Activated CD4-positive, alpha-beta T cell treated with anti-CD3 and anti-CD28 coated beads, Interleukin-2, amount 10 ng/mL, durations not matched to agents 24 days and 14 days (primary cell): ENCODE measurements at places on chromosomes 6 and 20.

GRCh38 chr6:28135393-28135792 is 6.3 kb upstream of the ZKSCAN8 start:
- peaks cover 50% of the 10 kb centered on the region for H3K4me1 ChIP-seq
- H3K4me3 ChIP-seq: peak overlapping the region; percentile 93
- DNase-seq: no peak
- peak overlapping the region; percentile 94 for H3K27ac ChIP-seq
- H3K36me3 ChIP-seq: peaks cover 21% of the 10 kb centered on the region
- no peaks in the 10 kb centered on the region for H3K27me3 ChIP-seq

DNA sequence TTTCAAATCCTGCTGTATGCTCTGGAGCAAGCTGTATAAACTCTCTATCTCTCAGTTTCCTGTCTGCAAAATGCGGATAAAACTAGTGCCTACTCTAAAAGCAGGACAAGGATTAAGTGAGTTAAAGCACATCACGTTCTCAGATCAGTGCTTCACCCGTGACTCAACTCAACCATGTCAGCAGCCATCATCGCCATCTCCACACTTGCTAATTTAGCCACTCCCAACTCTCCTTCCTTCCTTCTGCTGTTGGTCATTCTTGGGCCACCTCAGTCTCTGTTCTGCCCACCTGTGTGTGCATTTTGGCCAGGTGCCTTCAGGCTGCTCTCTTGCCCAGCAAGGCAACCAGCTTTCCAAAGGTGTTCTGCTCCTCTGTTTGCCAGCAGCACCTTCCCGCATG is 260.0 kb upstream of the CDYL start:
- H3K36me3 ChIP-seq: no peaks in the 10 kb centered on the region
- no peaks in the 10 kb centered on the region for H3K4me1 ChIP-seq
- H3K4me3 ChIP-seq: no peak overlapping the region

DNA sequence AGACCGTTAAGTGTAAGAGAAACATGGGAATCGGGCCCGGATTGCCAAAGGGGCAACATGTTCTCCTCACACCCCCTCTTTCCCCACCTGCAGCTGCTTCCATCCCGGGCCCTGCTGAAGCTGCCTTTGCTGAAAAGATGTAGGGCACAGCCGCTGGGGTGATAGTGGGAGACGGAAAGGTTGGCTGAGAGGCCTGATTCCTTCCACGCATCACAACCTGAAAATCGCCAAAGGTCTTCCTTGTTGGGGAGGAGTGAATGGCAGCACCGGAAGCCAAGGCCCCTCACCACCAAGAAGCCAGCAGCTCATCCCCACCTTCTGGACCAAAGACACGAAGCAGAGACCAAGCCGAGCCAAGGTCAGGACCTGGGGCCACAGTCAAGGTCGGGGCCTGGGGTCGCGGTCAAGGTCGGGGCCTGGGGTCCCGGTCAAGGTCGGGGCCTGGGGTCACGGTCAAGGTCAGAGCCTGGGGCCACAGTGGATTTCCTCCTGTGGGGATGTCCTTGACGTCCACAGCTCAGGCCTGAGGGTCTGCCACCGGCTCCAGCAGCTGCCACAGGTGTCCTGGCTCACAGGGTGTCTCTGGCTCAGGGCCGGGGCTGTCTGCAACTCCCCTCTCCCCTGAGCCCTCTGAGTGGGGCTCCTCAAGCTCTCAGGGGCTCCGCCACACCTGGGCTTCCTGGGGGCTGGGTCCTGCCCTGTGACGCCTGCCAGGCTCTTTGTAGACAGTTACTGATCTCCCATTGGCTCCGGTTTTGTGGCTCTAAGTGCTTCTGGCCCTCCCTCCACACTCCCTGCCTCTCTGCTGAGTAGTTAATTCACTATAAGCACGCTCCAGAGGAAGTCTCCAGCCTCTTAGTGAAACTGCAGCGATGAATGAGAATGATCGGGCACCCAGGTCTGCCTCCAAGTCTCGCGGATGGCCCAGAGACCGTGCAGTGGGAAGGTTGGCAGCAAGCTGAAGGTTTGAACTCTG is 5.5 kb upstream of the CHRNA4 start:
- no peak for DNase-seq
- no peaks in the 10 kb centered on the region for H3K36me3 ChIP-seq
- no peak overlapping the region for H3K27ac ChIP-seq
- no peaks in the 10 kb centered on the region for H3K4me1 ChIP-seq
- H3K27me3 ChIP-seq: peaks cover 7% of the 10 kb centered on the region

DNA sequence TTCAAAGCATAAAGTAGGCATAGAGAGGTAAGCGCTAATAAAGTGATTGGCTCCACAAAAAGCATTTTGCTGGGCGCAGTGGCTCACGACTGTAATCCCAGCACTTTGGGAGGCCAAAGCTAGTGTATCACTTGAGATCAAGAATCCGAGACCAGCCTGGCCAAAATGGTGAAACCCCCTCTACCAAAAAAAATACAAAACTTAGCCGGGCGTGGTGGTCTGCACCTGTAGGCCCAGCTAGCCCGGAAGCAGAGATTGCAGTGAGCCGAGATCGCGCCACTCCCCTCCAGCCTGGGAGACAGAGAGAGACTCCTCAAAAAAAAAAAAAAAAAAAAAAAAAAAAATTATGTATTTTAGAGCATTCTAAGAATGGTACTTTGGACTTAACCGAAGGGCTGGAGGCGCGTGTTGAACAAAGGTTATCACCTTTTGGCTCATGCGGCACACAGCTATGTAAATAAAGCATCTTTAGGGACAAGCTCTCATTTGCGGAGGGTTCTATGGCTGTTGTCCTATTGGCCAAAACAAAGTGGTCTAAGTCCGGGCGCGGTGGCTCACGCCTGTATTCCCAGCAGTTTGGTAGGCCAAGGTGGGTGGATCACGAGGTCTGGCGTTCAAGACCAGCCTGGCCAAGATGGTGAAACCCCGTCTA is 17.4 kb downstream of the HFE start:
- peak overlapping the region; percentile 94 for H3K27ac ChIP-seq
- H3K36me3 ChIP-seq: peaks cover 2% of the 10 kb centered on the region
- peaks cover 19% of the 10 kb centered on the region for H3K4me1 ChIP-seq
- H3K27me3 ChIP-seq: peaks cover 2% of the 10 kb centered on the region

DNA sequence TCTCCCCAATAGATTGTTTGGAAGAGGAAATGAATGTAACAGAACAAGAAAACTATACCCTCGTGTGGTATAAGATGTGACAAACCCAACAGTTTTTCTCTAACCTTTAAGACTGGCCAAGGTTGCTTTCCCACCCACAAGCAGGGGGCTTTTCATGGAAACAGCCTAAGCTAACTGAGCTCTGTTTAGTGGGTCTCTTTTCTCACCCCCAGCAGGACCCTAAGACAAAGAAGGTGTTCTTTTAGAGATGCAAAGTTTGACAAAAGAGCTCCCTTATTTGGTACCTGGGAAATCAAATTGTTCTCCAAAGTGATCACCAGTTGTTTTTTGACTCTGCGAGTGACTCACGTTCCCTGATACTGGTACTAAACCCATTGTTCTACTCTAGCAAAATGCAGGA is 59.1 kb downstream of the MBOAT1 start:
- peaks cover 28% of the 10 kb centered on the region for H3K36me3 ChIP-seq
- no peaks in the 10 kb centered on the region for H3K4me1 ChIP-seq
- no peaks in the 10 kb centered on the region for H3K27me3 ChIP-seq
- no peak overlapping the region for H3K4me3 ChIP-seq
- no peak overlapping the region for H3K27ac ChIP-seq

DNA sequence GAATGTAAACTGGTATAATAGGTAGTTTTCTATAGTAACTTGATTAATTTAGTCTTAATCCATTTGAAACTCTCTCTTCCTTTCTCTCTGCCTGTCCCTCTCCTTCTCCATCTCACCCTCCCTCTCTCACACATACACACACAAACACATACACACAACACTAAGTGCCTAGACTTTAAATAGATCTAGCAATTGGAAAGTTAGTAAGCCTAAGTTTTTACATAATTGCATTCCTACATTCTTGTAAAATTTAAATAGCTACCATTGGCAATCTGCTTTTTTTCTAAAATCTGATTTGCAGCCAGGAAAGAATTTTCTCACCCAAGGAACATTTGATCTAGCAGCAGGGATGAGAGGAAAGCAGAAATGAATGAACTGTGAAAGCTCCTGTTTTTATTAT is 15.7 kb downstream of the GFRA4 start:
- DNase-seq: no peak
- no peak overlapping the region for H3K27ac ChIP-seq
- no peak overlapping the region for H3K4me3 ChIP-seq
- no peaks in the 10 kb centered on the region for H3K27me3 ChIP-seq
- H3K36me3 ChIP-seq: no peaks in the 10 kb centered on the region
- H3K4me1 ChIP-seq: peaks cover 3% of the 10 kb centered on the region

DNA sequence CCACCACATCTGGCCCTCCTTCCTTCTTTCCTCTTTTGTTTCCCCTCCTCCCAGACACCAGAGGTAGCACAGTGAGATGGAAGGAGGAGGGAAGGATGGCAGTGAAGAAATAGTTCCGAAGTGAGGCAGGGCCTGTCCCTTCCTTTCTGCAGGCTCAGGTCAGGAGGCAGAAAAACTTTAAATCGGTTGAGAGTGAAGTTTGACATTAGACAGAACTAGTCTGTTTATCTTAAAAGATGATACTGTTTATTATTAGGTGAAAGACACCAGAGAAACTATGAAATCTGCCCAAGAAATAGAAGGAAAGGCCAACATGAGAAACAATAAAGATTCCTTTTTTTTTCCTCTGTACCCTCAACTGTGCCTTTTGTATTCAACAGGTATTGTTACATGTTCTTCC is 670.3 kb downstream of the UTRN start:
- peaks cover 9% of the 10 kb centered on the region for H3K27me3 ChIP-seq
- H3K4me1 ChIP-seq: no peaks in the 10 kb centered on the region
- no peaks in the 10 kb centered on the region for H3K36me3 ChIP-seq

DNA sequence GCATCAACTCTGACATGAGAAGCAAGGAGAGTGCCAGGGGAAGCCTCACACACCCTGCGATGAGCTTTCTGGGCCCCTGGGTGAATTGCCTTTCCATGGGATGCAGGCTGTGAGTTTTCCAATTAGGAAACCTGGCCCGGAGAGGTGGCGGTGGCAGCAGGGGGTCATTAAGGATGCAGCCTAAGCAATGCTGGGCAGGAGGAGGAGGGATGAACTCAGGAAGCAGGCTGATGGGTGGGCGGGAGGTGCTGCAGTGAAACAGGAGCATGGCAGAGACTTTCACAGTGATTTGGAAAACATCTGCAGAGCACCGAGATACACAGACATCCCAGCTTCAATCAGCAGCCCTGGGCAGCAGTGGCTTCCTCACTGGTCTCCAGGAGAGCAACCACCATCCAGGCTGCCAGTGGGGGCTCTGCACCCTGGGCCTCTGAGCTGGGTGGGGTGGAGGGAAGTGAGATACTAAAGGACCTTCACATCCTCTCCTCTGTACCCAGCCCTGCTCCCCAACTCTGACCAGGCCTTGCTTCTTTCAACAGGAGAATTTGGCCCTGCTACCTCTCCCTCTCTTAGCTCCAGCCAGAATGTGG is 44.9 kb downstream of the LRFN2 start:
- peaks cover 9% of the 10 kb centered on the region for H3K27me3 ChIP-seq
- no peak overlapping the region for H3K27ac ChIP-seq
- H3K4me3 ChIP-seq: no peak overlapping the region
- DNase-seq: no peak
- H3K4me1 ChIP-seq: no peaks in the 10 kb centered on the region

DNA sequence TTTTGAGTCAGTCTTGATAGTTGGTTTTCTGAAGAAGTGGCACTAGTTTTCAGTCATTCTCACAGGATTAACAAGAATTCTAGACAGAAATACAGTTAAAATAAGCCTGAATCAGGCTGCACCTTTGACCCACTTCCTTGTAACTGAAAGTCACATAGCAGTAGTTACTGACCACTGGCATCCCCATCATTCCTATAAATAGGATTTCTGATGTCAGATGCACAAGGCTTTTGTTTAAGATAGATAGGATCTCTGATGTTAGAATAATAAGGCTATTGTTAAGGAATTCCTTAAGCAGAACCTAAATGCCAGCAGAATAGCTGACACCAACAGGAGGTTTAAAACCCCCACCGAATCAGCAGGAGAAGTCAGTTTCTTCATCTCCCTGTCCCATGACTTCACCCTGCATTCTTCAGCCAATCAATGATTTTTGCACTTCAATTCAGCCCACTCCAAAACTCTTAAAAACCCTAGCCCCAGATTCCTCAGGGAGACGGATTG is 30.6 kb upstream of the ZBTB24 start:
- H3K4me3 ChIP-seq: no peak overlapping the region
- peaks cover 21% of the 10 kb centered on the region for H3K4me1 ChIP-seq
- H3K27ac ChIP-seq: no peak overlapping the region
- H3K36me3 ChIP-seq: no peaks in the 10 kb centered on the region
- no peak for DNase-seq

GRCh38 chr6:149095842-149096241 is 221.7 kb upstream of the TAB2 start:
- peak overlapping the region; percentile 50 for H3K4me3 ChIP-seq
- peaks cover 61% of the 10 kb centered on the region for H3K4me1 ChIP-seq
- H3K27me3 ChIP-seq: no peaks in the 10 kb centered on the region
- H3K36me3 ChIP-seq: peaks cover 36% of the 10 kb centered on the region
- H3K27ac ChIP-seq: peak overlapping the region; percentile 95

DNA sequence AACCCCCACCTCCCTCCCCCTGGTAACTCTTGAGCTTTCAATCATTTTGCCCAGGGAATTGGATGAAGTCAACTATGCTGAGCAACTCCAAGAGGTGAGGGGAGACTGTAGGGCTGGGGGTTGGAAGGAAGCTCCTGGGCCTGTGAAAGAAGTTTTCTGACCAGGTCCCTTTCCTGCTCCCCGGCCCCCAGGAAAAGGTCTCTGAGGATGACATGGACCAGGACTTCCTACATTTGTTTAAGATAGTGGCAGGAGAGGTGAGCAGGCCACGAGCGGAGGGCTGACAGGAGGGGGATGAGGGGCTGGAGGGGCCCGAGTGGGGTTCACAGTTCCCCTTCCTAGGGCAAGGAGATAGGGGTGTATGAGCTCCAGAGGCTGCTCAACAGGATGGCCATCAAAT is 21.8 kb downstream of the CAPN11 start:
- no peaks in the 10 kb centered on the region for H3K36me3 ChIP-seq
- DNase-seq: no peak
- peaks cover 9% of the 10 kb centered on the region for H3K4me1 ChIP-seq
- H3K4me3 ChIP-seq: no peak overlapping the region
- no peak overlapping the region for H3K27ac ChIP-seq

DNA sequence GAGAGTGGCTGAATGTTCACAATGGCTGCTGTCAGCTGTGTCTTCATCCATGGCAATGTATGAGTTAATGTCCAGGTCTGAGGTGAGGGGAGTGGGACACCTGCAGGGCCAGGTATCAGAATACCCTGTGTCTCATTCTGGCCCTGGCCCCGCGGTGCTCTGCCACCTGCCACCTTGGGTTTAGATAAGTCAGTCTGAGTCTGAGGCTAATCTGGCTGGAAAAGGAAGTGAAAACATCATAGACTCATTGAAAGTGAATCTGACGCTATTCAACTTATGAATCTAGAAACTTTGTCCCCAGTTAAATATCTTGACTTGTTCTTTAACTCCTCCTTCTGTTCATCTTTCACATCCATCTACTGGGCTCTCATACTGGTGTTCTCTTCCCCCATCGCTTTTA is 267.1 kb upstream of the JAG1 start:
- H3K4me1 ChIP-seq: no peaks in the 10 kb centered on the region
- no peak overlapping the region for H3K27ac ChIP-seq
- no peak for DNase-seq
- H3K4me3 ChIP-seq: no peak overlapping the region
- H3K36me3 ChIP-seq: no peaks in the 10 kb centered on the region
- no peaks in the 10 kb centered on the region for H3K27me3 ChIP-seq
